Left lobe of liver (tissue), 2 donors: ENCODE measurements at places on chromosomes 1 and 21.
A peak's percentile ranks its signal among the peaks of the same experiment; 100 is the strongest.

GRCh38 chr1:151164732-151165280, 896 bp downstream of the LYSMD1 start:
- no peak for DNase-seq

DNA sequence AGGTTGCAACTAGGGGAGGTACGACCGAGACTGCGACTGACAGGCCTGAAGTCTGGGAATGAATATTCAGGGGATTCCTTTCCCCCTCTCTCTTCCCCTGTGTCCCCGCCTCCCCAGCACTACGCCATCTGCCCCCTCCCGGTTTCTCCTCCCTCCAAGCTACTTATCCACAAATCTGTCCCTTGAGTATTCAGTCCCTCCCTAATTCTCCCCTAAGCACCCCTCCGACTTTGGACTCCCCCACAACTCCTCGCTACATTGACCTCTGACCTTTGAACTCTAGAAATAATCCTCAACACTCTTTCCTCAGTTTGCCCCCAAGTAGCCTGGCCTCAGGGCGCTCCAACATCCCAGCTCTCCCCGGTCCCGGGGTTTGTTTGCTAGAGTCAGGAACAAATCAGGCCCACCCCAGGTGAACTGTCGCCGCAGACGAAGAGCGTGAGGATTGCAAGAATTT, 393 bp downstream of the LYSMD1 start:
- DNase-seq: peak; percentile 63

DNA sequence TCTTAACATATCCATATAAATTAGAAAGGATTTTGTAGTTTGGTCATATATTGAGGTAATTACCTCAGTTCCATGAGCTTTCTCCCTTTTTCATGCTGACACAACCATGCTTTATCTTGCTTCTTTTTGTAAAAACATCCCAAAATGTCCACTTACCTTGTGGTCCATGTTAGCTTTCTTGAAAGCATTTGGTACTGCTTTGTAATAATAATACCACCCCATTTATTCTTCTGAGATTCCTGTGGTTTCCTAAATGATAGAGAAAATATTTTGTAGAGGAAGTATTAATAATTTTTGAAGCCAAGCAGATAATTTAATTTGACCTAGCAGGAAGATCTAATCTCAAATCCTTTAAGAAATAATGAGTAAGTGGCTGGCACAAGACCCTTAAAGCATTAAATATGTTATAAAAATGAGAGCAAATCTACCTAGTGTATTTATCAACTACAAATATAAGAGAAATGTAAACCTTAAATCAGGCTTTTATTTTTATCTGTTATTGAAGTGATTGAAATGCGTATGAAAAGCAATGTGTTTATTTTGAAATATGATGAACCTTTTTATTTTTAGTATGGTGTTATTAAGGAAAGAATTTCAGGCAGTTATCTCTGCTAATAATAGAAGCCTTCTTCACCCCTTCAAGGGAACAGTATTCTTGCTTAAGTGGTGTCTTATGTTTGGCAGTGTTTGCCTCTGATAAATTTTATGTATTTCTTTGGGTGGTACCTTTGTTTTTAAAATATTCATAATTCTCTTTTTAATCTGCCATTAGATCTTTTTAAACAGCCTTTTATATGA, 9.2 kb downstream of the PRKAA2 start:
- DNase-seq: no peak

- DNase-seq: no peak
Measured at GRCh38 chr1:244536316-244536715, 75.2 kb downstream of the CATSPERE start.

- DNase-seq: no peak
Measured at GRCh38 chr1:46455951-46456350, 33.7 kb upstream of the DMBX1 start.

GRCh38 chr1:193543259-193543658, 356.8 kb upstream of the B3GALT2 start:
- no peak for DNase-seq

GRCh38 chr1:61092642-61093041, 10.3 kb downstream of the NFIA start:
- DNase-seq: no peak

DNA sequence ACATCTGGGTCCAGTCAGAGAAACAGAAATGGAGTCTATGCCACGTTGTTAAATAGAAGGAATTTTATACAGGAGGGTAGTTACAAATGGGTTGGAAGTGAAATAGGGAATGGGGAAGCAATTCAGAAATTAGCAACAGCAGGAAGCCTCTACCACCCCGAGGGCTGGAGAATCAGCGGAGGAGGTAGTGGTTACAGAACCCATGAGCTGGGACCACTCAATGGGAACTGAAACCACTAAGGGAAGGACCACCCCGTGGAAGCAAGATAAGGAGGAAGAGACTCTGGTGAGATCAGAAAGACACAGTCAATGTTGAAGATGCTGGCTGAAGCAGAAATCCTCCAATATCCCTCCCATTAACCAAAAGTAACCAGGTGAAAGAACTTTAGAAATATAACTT, 15.5 kb upstream of the MAST2 start:
- no peak for DNase-seq

- DNase-seq: peak; percentile 69
Measured at GRCh38 chr1:230730977-230731376, 16.2 kb upstream of the CAPN9 start.

DNA sequence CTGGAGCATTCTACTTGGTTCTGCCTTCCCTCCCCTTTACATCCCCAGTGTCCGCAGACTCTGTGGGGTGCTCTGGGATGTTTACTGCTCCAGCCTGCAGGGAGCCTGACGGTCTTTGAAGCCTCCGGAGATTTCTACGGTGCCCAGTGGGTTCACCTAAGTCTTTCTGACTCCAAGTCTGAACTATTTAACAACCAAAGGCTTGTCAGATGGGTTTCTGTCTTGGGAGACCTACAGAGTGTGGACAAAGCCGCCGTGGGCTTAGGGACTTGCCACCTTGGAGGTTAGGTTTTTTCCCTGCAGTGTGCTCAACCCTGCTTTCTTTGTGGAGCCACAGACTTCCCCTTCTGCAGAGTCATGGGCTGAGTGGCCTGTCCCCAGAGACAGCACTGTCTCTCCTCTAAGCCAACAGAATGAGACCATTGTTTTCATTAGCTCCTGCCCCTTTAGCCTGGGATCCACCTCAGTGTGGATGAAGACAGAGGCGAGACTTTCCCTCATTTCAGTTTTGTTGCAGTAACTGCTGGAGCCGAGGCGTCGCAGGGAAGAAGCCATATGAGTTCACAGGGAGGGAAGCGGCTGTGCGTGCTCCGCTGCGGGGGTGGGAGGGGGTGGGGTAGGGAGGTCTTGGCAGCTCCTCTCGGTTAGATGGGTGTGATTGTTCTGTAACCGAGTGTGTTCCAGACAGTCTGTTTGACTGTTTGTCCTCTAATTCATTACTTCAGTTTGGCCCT, 120.7 kb downstream of the CNIH3 start:
- no peak for DNase-seq

GRCh38 chr1:3727042-3727824, 25.0 kb upstream of the CCDC27 start:
- DNase-seq: no peak

DNA sequence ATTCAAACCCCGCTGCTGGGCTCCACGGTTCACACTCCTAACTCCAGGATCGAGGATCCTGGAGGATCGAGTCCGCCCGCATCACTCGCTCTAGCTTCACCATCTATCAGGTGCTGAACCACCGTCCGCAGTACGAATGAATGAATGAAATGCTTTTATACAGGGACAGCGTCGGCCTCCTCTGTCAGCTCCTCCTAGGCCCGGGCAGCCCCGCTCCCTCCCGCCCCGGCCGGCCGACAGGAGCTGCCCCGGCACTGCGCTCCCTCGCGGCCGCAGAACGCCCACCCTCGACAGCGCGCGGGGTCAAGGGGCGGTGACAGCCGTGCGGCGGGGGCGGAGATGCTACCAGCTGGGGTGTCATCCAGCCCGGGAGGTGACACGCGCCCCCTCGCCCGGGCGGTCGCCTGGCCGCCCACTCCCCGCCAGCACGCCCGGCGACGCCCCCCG, 520 bp downstream of the ZBTB17 start:
- peak; percentile 62 for DNase-seq

- DNase-seq: no peak
Measured at GRCh38 chr1:110196917-110197765, 13.0 kb upstream of the KCNC4 start.

DNA sequence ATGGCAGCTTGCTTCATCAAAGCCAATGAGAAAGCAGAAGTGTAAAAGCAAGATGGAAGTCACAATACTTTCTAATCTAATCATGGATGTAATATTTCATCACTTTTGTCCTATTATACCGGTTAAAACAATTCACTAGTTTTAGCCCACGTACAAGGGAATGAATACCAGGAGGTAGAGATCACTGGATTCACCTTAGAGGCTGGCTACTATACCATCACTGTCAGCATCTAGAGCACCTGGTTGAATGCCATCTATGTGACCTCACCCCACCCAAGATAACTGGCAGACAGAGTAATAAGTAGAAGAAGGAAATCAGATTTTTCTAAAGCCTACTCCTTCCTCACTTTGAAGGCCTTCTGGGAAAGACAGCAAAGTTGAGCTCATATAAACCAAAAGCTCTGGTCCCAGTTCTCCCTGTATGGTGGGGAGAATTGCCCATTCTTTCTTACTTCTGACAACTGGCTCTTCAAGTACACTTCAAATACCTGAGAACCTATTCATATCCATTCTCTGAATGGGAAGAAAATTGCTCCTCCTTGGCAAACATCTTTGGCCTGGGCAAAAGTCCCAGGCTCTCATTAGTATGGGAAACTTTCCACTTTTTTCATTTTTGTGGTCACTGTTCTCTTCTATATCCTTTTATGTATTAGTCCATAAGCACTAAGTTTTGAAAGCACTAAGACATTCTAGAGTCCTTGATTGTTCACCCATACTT, 24.8 kb downstream of the HSD3B1 start:
- DNase-seq: no peak

GRCh38 chr1:151714820-151715725, 1.5 kb downstream of the CELF3 start:
- no peak for DNase-seq

- no peak for DNase-seq
Measured at GRCh38 chr1:2999571-2999970, 21.7 kb upstream of the ACTRT2 start.

DNA sequence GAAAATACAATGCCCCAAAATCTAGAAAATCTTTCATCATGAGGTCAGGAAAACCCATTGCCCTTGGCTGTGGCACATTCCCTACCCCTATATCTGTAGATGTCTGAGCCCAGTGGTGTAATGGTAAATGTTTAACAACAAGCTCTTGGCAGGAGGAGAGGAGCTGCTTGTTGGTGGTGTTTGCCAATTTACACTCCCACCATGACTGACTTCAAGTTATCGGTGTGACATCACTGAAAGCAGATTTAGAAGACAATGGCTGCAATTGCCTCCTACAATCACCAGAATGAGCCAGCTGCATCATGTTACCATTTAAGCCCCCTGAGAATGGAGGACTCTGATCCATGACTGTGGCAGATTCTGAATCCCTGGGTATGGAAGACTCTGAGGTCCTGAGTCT, 70.9 kb downstream of the SDC3 start:
- DNase-seq: no peak

DNA sequence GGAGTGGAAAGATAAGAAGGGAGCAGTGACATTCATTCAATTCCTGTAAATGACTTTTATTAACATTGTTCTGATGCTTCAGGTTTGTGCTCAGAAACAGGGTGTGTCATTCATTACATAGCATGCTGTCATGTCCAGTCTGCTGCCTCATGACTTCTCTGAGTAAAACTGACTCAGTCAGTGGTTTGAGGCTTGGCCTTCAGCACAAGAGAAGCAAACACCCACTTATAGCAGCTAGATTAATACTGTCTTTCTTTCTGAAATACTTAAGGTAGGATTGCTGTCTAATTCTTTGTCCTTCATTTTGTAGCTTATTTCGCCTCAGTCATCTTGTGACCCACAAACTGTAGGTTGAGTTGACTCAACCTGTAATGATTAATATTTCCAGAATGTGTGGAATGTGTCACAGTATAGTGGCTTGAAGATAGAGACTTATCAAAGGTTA, 32.9 kb downstream of the RASAL2 start:
- no peak for DNase-seq

DNA sequence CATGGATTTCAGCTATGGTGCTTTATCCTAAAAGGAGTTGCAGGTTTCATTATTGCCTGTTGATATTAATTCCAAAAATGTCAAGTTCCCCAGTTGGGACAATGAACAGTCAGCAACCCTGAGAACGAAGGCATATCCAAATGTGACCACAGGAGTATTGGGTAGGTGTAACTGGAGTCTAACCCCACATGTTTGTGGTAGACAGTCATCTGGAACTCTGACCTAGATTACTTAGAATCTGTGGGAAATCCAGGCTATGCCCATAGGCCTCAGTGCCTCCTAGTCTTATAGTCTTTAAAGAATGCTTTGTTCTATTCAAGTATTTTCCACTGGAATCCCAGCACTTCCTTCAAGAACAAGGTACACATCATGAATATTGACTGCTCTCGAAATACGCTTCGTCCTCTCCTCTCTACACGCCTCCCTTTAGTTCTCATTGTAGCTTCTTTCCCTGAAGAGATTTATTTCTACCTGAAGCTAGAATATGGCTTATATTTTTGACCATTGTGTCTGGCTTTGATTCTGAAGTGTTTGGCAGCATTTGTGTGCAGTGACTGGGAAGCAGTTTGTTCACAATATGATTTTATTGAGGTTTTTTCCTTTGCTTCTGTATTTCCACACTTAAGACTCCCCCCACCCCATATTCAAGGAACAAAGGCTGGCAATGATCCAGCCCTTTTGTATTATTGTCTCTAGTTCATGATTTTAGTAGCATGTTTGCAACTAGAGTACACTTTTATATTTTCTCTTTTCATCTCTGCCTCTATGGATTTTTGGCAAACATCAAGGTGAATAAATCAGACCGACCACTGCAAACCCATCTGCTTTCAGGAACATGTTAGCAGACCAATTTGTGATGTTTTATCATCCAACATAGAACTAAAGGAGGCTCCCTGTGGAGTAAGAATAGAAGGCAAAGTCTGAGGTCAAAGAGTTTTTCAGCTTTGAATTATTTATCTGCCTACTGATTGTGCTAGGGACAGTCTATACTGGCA, 178.6 kb downstream of the GPR52 start:
- no peak for DNase-seq

DNA sequence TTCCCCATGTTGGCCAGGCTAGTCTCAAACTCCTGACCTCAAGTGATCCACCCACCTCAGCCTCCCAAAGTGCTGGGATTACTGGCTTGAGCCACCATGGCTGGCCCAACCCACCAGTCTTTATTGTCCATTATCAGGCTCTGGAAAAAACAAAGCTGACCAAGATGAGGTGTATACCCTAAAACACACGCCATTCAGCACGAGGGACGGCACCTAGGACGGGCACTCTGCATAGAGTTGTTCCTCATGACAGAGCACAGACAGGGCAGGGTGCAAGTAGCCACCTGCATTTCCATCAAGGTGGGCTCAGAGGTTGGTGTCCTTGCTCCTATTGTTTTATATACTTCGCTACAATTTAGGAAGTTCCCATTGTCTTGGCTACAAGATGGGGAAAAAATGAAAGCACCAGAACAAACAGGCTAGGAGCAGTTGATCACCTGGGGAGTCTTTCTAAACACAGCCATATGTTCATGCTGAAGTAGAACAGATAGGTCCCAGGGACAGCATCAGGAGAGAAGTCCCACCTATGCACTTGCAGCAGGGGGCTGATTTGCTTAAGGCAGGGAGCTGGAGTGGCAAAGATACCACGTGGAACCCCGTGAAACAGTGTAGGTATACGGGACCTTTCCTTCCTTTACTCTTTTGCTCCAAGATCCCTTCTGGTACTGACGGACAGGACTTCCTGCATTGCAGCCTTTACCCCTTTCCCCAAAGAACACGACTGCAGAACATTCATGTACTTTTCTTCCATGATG, 4.5 kb downstream of the KRTCAP2 start:
- peak; percentile 40 for DNase-seq
